ENCODE measurements at places on chromosomes 7 and 10. TPM values are rescaled to one million over a fixed set of nuclear protein-coding genes. Genes with fewer than 3 reads are reported as not detected.

Gene HOXA13
- total RNA-seq = 1.5 TPM

Gene FAM24B
- total RNA-seq = not detected

Gene GATA3
- 18.5 TPM for total RNA-seq

Gene SSC4D
- 1.7 TPM for total RNA-seq

Gene GIGYF1
- total RNA-seq = 79.4 TPM

Gene KCNMA1
- total RNA-seq = 27.9 TPM

Gene PTN
- 16.2 TPM for total RNA-seq

Gene OPN1SW
- not detected for total RNA-seq

Gene CDC14C
- total RNA-seq = not detected

Gene SYCE1
- total RNA-seq = not detected

Gene NEUROG3
- 0.93 TPM for total RNA-seq

Gene COX19
- 14.8 TPM for total RNA-seq

Gene MCM10
- 31.7 TPM for total RNA-seq

Gene HOXA7
- total RNA-seq = 3.2 TPM

Gene SVOPL
- not detected for total RNA-seq

Gene ASZ1
- total RNA-seq = not detected

Gene CRYGN
- total RNA-seq = 1.3 TPM

Gene TRIL
- total RNA-seq = 3.9 TPM

Gene GIMAP8
- total RNA-seq = not detected

Gene PRTFDC1
- 22.9 TPM for total RNA-seq

Gene COBL
- 25.7 TPM for total RNA-seq

Data from type B pancreatic cell (in vitro differentiated cells).